Left lobe of liver (tissue), 2 donors: ENCODE measurements at places on chromosomes 3 and 15. TPM values are rescaled to one million over a fixed set of nuclear protein-coding genes. Genes with fewer than 3 reads are reported as not detected.
A peak's percentile ranks its signal among the peaks of the same experiment; 100 is the strongest.

The FAM162A gene
- 49.9 TPM for total RNA-seq

The RBP2 gene
- not detected for total RNA-seq

The PLA2G4D gene
- not detected for total RNA-seq

The CPNE9 gene
- total RNA-seq: not detected

The PRR20G gene
- not detected for total RNA-seq

The CD276 gene
- total RNA-seq: 20.5 TPM

The RFX7 gene
- 5.5 TPM for total RNA-seq

The HIGD2B gene
- not detected for total RNA-seq

The MYRIP gene
- 12.7 TPM for total RNA-seq

The SEMA5B gene
- total RNA-seq: 1.0 TPM

The GOLGA6L7 gene
- total RNA-seq: not detected

The SPESP1 gene
- total RNA-seq: 0.48 TPM

The TRPM7 gene
- 21.6 TPM for total RNA-seq

The TLR9 gene
- total RNA-seq: not detected

- peak; percentile 70 for DNase-seq
Measured at GRCh38 chr3:126245811-126246727, 65.7 kb upstream of the ALDH1L1 start.

GRCh38 chr3:32045091-32045915 lies 61.1 kb upstream of the GPD1L start:
- DNase-seq: peak; percentile 76

DNA sequence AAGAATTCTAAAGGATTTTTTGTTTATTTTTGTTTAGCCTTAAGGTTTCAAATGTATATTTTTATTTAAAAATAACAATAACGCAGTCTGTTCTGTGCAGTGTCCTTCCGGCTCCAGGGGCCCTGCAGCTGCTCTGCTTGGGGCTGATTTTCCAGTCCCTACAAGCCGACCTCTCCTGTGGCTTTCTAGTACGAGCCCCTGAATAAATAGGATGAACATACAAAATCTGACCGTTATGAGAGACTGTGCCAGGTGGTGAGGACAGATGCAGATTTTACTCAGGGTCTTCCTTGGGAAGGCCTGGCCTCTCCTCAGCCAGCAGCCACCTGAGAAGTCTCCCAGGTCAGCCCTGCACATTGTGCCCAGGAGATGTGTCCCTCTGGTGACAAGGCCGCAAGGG lies 59.2 kb upstream of the ADAMTS17 start:
- no peak for DNase-seq

GRCh38 chr15:98824595-98824994 lies 176.3 kb downstream of the IGF1R start:
- no peak for DNase-seq

DNA sequence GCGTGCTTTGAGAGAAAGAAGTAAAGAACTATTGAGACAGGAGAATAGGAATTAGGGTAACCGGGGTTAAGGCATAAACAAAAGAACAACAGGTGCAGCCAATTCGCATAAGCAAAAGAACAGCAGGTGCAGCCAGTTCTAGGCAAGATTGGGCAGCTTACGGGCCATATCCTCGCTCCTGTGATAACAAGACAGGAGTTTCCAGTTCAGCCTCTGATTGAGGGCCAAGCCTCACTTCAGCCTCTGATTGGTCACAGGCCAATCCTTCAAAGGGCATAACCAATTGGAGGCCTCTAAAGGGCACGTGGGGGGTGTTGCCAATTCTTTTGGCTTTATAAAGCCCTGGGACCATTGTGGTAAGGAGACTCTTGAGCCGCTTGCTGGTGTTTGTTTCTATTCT lies 143.5 kb downstream of the GADL1 start:
- no peak for DNase-seq

- no peak for DNase-seq
Measured at GRCh38 chr3:67048067-67048714, 50.1 kb downstream of the KBTBD8 start.

DNA sequence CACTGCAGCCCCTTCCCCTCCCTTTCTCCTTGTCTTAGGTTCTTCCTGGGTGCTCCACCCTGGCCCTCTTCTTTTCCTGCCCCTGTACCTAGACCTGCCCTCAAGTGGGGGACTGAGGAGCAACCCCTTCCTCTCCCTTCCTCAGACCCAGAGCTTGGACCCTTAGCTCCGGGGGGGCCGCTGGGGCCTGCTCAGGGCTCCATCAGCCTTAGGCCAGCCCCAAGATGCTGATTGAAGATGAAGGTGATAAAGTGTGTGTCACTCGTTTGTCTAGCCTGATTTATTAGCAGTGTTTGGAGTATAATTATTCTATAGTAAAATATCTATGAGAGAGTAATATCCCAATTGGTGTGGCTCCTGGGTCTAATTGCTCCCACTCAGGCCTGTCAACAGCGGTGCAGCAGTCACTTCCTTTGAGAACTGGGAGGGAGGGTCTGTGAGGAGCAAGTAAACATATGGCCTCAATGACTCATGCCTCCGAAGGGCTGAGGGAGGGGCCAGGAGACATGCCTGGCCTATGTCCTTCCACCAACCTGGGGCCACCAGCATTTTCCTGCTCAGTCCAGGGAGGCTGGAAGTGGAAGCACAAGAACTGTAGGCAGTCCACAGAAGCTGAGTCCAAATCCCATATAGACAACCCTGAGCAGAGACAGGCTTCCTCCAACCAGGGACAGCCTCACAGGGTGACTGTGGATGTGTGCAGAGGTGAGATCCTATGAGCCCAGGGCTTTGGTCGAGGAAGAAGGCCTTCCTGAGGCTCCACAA lies 123.2 kb downstream of the DNAJB8 start:
- no peak for DNase-seq

GRCh38 chr3:28186748-28187147 lies 54.7 kb upstream of the CMC1 start:
- no peak for DNase-seq

DNA sequence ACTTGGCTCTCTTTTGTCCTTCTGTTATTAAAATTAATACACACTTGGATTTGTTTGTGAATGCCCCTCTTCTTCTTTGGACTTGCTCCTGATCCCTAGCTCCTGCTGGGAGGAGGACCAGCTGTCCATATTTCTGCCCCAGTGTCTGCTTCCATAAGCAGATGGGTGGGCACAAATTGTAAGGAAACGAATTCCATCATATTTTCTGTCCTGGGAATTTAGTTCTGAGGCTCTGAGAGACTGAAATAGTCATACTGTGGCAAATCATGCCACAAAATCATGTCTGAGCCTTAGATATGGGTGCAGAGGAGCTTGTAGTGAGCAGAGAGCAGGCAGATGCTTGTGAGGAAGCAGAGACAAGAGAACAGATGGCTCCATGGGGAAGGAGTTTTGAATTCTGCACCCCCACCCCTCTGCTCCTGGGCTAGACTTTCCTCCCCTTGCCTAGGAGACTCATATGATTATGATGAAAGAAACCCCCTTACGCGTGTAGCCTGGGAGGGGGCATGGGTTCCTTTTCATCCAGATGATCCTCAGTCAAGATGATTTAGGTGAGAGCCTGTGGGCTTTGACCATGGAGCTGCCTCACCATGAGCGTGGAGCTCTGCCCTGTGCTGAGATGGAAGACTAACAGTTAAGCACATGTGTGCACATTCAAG lies 50.6 kb downstream of the SV2B start:
- no peak for DNase-seq

DNA sequence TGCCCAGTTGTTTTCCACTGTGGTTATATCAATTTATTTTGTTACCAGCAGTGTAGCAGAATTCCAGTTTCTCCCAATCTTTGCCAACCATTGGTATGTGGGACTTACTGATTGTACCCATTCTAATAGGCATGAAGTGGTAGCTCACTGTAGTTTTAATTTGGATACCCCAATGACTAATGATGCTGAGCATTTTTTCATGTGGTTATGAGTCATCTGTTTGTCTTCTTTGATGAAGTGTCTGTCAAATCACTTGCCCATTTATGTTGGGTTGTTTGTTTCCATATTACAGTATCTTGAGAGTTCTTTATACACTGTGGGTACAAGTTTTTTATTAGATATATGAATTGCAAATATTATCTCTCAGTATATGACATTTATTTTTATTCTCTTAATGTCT lies 644.3 kb downstream of the NR2F2 start:
- DNase-seq: no peak

GRCh38 chr3:31407665-31408064 lies 125.1 kb upstream of the STT3B start:
- DNase-seq: no peak

GRCh38 chr15:90291679-90292356 lies 26.3 kb downstream of the NGRN start:
- DNase-seq: no peak

- DNase-seq: no peak
Measured at GRCh38 chr3:4888913-4889846, 90.1 kb upstream of the BHLHE40 start.

- no peak for DNase-seq
Measured at GRCh38 chr3:8968375-8968882, 5.2 kb upstream of the RAD18 start.

- no peak for DNase-seq
Measured at GRCh38 chr3:147812186-147812911, 403.2 kb downstream of the ZIC1 start.

- peak; percentile 87 for DNase-seq
Measured at GRCh38 chr3:187291512-187292132, at the start of gene MASP1. Gene MASP1 (minus strand): TSS chr3:187291737. CDS start chr3:187291632, 105 bp downstream.

- no peak for DNase-seq
Measured at GRCh38 chr3:5264896-5265770, 77.6 kb downstream of the EDEM1 start.
